ENCODE measurements at places on chromosomes 6 and 20.

DNA sequence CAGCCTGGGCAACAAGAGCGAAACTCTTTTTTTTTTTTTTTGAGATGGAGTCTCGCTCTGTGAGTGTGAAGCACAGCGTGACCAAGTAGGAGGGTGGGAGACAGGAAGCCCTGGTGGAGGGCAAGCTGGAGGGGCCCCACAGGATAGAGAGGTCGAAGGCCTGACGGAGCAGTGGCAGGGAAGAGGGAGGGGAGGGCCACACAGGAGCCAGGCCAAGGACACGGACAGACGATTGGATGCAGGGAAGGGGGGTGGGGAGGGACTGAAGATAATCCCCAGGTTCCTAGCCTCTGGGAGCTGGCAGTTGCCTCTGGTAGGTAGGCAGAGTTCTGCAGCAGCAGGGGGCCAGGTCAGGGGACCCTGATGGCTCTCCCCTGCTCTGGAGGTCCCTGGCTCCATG, 10.8 kb upstream of the GUCA1A start:
- DNase-seq, result no peak

- no peak for DNase-seq
Observed at GRCh38 chr6:111534231-111534751, 51.3 kb upstream of the REV3L start.

DNA sequence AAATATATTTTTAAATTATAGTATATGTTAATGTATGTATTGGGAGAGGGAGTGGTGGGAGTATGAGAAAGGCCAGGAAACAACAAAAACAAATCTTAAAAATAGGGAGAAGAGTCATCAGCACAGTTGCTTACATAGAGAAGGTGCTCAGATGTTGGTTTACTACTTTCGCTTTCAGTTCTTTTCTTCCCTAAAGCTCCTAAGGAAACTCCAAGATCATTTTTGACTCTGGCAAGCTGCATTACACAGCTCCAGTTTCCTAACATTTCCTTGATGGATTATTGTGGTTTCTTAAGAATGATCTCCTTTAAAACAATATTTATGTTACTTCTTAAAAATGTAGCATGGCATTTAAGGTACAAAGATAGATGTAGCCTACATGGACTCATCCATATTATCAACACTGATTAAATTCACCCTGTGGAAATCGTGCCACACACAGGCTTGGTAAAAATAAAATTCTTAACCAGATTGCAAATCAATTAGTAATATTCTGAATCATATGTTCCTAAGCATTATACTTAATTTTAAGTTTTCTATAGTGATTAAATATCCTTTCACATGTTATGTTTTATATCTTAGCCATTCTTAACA, 118.0 kb upstream of the MAN1A1 start:
- no peak for DNase-seq

DNA sequence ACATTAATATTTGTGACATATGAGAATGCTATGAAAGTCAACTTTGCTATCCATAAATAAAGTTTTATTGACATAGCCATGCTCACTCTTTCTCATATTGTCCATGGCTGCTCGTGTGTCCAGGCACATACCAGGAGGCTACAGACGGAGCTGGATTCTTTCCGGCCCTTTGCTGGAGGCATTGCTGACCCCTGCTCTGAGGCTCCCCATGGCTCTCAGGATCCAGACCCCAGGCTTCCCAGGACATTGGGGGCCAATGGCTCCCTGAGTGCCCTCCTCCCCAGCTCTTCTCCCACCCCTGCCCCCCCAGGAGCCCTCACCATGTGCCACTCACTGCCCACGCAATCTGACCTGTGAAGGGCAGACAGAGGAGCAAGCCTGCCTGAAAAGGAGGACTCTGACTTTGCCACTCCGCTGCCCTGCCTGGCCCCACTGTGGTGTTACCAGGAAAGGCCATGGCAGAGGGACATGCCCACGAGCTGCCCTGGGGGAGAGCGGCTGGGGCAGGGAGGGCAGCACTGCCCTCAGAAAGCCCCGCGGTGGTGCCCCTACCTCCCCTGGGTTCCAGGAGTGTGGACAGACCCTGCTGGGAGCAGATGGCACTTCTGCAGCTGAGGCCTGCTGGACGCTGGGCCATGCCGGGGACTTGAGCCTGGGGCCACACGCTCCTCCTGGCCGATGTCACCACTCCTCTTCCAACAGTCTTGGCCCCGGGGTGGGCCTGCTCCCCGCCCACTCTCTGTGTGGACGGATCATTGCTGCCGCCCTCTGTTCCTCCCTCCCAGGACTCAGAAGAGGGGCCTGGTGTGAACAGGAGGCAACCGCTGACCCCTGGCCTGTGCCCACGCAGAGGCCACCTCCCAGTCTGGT, 97.8 kb upstream of the BHLHE23 start:
- no peak for DNase-seq

GRCh38 chr6:122621638-122622037, 11.4 kb downstream of the PKIB start:
- no peak for DNase-seq

DNA sequence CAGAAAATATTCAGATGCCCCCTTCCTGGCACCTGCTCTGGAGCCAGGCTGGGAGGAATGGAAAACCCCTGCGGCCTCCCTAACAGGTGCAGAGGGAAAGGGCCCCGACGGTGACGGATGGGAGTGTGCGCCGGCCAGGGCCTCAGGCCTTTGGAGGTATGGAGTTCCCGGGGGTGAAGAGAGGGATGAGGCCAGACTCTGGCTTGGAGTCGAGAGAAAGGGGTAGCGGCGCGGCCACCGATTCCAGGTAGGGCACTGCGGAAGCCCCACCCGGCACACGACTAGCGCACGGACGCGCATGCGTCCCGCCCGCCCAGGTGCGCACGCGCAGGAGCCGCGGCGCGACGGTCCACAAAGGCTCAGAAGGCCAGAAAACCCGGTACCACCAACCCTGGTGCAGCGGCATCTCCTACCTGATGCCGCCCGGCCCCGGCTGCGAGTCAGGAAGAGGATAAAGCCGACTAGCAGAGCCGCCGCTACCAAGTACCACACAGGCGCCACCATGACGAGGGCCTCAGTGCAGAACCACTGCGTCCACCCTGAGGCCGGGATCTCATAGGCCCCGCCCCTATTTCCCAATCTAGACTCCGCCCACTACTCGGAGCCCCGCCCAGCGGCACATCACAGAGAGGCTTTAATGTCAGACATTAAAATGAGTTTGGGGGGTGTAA, at the start of gene DDRGK1:
Gene DDRGK1 (minus strand): TSS at position 559 of the 671 bp plus-strand sequence. CDS start 55 bp downstream, at position 504.
- DNase-seq, result peak; percentile 82

- DNase-seq, result no peak
Observed at GRCh38 chr6:114024746-114025145, 53.8 kb upstream of the HDAC2 start.

- DNase-seq, result no peak
Observed at GRCh38 chr20:45636513-45636912, 5.4 kb upstream of the WFDC9 start.

DNA sequence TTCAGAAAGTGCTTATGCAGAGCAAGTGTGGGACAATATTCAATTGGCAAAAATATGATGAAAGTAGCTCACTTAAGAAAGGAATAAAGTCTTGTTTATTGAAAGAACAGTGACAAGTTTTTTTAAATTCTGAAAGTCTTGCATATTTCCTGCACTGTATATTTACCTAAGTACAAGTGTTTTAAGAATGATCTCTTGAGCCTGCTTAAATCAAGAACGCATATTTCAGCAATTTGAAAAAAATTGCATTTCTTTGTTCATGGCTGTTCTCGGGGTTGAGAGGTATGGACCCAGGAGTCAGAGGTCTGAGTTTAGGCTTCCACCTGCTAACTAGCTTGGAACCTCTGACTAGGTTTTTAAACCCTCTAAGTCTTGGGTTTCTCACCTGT, 27.4 kb downstream of the SLC22A3 start:
- no peak for DNase-seq

GRCh38 chr20:14488756-14489479, 151.5 kb upstream of the FLRT3 start:
- DNase-seq, result no peak

DNA sequence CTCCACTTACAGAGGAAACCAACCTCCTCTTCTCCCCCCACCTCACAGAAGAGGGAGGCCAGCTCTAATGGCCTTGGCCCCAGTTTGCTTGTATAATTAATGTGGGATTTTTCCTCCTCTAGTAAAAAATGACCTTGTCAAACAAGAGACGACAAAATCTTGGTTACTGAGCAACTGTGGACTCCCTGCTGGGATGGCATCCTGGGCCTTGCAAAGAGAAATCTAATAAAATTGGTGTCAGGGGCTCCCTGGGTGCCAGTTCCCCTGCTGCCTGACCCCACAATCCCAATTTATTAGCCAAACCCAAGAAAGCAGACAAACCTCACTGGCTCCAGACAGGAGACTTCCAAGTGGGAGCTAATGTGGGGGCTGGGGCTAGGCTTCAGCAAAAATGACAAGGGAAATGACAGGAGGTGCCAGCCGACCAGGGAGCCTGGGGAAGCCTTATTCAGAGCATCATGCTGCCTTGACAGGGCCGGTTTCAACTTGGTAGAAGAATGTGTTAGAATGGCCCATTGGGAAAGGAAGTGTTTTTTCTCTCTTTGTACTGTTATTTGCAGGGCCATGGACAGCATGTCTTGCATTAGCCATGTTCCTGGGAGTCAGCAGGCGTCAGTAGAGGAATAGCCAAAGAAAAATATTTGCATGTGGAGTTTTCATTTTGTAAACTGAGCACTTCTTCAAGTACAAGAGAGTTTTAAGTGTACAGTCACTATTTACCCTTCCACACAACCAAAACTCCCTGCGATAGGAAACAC, 816.9 kb downstream of the DHX35 start:
- no peak for DNase-seq

GRCh38 chr6:3201388-3201787, 26.1 kb downstream of the TUBB2B start:
- DNase-seq, result no peak

DNA sequence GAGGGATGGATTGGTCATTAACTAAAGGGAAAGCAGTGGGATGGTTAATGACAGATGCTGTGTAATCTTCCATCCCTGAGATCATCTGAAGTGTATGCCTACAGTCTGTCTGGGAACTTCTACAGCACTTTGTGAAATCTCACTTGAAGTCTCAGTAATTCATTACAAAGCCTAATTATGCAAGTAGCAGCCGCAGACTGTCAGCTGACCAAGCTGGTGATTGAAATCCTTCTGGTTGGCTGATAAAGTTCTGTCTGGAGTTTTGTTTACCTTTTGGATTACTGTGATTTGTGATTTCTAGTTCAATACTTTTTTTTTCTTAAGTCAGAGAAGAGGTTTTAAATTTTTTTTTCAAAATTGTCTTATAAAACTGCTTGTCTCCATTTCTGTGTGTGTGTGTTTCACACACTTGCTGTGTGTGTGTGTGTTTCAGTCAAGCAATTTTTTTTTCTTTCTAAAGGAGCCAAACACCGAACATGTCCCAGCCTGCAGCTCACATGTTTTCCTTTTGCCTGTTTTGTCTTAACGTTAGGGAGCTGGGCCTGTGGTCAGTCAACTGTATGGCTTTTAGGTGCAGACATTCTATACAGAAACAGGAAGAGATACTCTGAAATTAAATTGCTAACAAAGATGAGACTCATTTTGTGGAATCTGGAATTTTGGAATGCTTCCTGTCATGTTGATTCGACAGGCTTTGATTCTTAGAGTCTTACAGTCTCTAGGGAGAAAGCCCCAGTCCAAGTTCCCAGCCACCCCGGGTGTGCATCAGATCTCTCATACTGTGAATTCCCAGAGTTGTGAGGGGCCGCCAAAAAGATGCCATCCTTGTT, 28.5 kb upstream of the ADGRF4 start:
- peak; percentile 17 for DNase-seq

GRCh38 chr6:141260627-141261015, 872.1 kb upstream of the GJE1 start:
- no peak for DNase-seq

- DNase-seq, result no peak
Observed at GRCh38 chr6:169340395-169340794, 86.7 kb upstream of the THBS2 start.

DNA sequence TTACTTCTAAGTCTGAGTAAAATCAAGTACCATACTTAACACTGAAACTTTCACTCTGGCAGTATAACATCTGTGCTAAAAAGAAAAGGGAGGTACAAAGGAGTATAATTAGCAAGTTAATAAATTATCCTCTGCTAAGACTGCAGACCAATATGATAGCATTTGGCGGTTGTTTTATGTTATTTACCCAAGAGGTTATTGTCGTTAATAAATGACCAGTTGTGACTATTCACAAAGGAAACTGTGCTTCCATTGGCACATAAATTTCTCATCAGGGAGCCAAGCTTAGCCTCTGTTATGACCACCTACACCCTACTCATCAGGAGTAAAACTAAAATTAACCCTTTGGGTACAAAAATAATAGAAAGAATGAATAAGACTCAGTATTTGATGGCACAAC, 86.5 kb downstream of the CRYBG1 start:
- no peak for DNase-seq

DNA sequence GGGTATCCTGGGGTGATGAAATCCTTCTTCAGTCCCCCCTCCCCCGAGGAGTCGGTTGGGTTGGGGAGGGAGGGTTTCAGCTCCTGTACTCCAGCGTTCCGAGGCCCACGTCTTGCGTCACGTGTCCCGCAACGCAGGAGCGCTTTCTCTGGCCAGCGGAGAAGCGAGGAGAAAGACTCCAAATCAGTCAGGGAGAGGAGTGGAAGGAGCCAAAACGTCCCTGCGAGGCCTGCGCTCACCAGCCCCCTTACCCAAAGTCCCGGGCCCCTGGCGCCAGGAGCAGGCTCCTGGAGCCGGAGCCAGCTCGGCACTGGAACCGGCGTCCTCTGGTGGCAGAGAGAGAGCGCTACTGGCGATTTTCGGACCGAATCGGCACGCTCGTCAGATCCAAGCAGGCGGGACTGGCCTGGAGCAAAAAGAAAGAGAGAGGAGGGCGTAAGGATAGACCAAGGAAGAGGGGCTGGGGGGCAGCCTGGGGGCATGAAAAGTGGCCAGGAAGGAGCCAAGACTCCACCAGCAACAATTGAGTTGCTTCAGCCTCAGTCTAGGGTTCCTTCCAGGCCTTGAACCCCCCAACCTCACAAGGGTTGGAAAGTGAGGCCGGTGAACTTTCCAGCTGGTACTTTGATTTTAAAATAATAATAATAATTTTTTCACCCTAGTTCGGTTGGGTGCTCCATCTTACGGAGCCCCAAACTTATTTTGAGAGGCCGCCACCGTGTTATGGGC, at the start of gene GNAS:
Gene GNAS (plus strand): TSS at position 174 of the 729 bp plus-strand sequence.
- peak; percentile 39 for DNase-seq

DNA sequence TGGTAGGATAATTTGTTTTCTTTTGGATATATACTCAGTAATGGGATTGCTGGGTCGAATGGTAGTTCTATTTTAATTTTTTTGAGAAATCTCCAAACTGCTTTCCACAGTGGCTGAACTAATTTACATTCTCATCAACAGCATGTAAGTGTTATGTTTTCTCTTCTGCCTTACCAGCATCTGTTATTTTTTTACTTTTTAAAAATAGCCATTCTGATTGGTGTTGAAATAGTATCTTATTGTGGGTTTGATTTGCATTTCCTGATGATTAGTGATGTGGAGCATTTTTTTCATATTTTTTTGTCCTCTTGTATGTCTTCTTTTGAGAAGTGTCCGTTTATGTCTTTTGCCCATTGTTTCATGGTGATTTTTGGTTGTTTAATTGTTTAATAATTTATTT, 11.9 kb downstream of the HINT3 start:
- no peak for DNase-seq
